ENCODE measurements at places on chromosomes 4 and X.

GRCh38 chr4:185793716-185794115 lies 18.3 kb downstream of the SORBS2 start:
- no peak for DNase-seq

DNA sequence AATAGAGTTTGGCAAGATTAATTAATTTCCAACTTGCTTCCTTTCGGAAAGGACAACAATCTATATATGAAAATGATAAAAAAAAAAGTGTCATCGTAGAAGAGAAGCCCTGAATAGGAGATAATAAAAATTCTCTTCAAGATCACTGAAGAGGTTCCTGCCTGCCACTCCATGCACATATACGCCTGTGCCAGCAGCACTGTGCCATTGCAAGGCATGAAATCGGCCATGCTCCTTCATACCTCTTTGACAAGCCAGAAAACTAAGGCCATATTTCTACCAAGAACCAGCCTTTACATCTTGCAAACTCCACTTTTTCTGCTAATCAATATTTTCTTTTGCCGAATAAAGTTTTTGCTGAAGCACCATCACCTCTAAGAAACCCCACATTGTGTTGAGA lies 365.5 kb downstream of the CXXC4 start:
- DNase-seq: no peak

GRCh38 chr4:109873791-109874514 lies 26.0 kb downstream of the LRIT3 start:
- no peak for DNase-seq

- no peak for DNase-seq
Measured at GRCh38 chr4:156929386-156930105, 42.1 kb downstream of the PDGFC start.

DNA sequence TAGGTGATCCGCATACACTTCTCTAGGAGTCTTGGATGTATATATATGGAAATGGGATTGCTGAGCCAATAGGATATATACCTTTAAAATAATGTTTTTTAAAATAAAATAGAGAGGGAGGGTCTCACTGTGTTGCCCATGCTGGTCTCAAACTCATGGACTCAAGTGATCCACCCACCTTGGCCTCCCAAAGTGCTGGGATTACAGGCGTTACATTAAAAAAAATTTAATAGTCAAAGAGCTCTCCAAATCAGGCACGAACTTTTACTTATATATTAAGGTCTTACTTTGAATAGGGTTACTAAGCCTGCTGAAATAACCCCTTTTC lies 109.0 kb downstream of the GNL3L start:
- no peak for DNase-seq

GRCh38 chrX:126394681-126395080 lies 157.9 kb downstream of the DCAF12L1 start:
- DNase-seq: no peak

DNA sequence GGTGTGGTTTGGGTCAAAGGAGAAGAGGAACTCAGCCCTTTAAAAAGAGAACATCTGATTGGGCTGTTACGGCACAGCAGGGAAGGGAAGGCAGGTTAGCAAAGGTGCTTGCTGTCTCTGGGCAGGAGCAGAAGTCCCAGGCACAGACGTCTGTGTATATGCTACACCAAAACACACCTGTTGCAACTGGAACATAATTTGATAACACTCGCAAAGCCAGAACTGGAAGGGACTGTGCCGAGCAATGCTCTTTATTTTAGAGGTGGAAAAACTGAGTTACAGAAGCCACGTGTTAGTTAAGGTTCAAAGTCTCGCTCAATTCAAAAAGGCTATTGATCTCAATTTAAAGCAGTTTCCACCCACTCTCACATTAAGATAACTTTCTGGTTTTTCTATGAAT lies 2.2 kb upstream of the FAM114A1 start:
- DNase-seq: no peak

Measured in left forelimb (tissue), 1 donor.